Naive thymus-derived CD4-positive, alpha-beta T cell (primary cell): ENCODE measurements at places on chromosomes 6 and 20.
A peak's percentile ranks its signal among the peaks of the same experiment; 100 is the strongest.

DNA sequence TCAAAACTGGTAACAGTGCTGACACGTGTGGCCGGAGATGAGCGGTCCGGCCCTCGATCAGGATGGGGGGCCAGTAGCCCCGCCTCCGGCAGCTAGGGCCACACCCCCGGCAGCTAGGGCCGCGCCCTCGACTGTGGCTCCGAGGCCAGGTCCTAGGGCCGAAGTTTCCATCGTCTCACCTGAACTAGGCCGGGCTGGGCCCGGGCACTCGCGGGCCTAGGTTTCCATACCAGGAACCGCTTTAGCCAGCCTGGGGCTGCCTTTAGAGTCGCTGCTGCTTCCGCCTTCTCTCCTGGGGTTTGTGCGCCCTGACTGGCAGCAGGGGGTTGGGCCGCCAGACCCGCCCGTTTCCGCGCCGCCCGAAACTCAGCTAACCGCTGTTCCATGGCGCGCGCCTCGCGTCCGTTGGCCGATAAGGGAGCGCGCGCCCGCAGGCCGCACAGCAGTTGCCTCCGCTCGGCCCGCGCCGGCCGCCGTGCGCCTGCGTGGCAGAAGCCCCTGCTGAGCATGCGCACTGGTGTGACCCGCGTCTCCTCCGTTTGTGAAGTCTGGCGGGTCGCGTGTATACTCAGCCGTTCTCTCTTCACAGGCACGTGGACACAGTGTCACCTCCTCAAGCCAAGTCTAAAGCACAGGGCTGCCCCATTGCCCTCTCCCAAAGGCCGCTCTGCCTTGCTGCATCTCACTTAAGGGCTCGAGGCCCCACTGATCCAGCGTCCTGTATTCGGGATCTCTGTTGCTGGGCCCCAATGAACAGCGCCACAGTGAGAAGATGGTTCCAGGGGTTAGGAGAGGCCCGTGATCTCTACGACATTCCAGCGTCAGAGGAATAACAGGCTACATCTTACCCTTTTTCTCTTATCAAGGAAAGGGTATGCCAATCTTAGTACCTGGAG lies at the start of gene SAYSD1:
TSS of gene SAYSD1 (minus strand) at position 483 of the 896 bp plus-strand sequence. CDS start at position 386, 97 bp downstream.
- DNase-seq = peak; percentile 85
- peak within 1 kb of the TSS; percentile 86 for H3K27ac ChIP-seq
- peak within 1 kb of the TSS; percentile 74 for H3K4me3 ChIP-seq
- peaks cover 43% of the 10 kb centered on the region for H3K4me1 ChIP-seq
- no peaks in the 10 kb centered on the region for H3K27me3 ChIP-seq
- H3K36me3 ChIP-seq = peaks cover 4% of the 10 kb centered on the region

DNA sequence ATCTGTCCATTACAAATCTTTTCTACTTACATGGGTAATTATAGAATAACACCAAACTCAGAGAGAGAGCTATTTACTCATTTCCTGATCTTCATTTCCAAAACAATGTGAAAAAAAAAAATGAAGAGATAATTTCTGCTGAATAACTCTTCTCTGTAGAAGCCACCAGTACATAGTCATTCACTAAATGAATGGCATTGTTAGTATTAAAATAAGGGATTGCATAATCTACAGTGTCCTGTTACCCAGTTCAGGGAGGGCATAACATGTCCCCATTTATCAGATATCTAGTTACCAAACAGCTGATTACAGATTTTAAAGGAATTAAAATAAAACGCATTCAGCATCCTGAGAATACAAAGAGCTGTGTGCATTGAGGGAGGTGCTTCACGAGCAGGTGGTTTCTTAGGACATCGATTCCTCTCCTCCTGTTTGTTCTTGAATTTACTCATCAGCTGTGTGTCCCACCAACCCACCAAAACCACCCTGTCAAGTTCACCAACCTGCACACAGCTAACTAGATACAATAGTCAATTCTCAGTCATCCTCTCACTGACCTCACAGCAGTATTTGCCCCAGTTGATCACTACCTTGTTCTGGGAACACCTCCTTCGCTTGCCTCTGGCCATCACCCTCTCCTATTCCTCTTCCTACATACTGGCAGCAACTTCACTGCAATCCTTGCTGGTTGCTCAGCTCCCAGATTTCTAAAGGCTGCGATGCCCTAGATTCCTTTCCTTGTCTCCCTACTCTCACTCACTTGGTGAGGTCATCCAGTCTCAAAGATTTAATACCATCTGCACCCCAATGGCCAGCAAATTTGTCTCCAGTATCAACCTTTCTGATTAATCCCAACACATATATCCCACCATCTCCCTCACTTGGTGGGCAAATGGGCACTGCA lies 18.7 kb downstream of the CNKSR3 start:
- no peak overlapping the region for H3K27ac ChIP-seq
- no peaks in the 10 kb centered on the region for H3K36me3 ChIP-seq
- H3K27me3 ChIP-seq = no peaks in the 10 kb centered on the region
- no peak overlapping the region for H3K4me3 ChIP-seq
- no peaks in the 10 kb centered on the region for H3K4me1 ChIP-seq

- DNase-seq = no peak
- H3K4me1 ChIP-seq = no peaks in the 10 kb centered on the region
- H3K4me3 ChIP-seq = no peak overlapping the region
- no peak overlapping the region for H3K27ac ChIP-seq
These were observed 122.2 kb downstream of the MAN1A1 start for GRCh38 chr6:119227377-119227776.

- no peaks in the 10 kb centered on the region for H3K27me3 ChIP-seq
- no peak overlapping the region for H3K27ac ChIP-seq
- H3K4me1 ChIP-seq = no peaks in the 10 kb centered on the region
- H3K36me3 ChIP-seq = peaks cover 9% of the 10 kb centered on the region
These were observed 50.3 kb downstream of the ABHD12 start for GRCh38 chr20:25340380-25340779.

GRCh38 chr6:51711876-51712275 lies 375.5 kb downstream of the PKHD1 start:
- H3K27me3 ChIP-seq = no peaks in the 10 kb centered on the region
- DNase-seq = no peak
- H3K4me1 ChIP-seq = no peaks in the 10 kb centered on the region
- no peak overlapping the region for H3K4me3 ChIP-seq
- H3K36me3 ChIP-seq = no peaks in the 10 kb centered on the region

- no peak for DNase-seq
- no peaks in the 10 kb centered on the region for H3K27me3 ChIP-seq
- no peak overlapping the region for H3K27ac ChIP-seq
- no peak overlapping the region for H3K4me3 ChIP-seq
These were observed 21.6 kb downstream of the ADGRG6 start for GRCh38 chr6:142323377-142323776.

DNA sequence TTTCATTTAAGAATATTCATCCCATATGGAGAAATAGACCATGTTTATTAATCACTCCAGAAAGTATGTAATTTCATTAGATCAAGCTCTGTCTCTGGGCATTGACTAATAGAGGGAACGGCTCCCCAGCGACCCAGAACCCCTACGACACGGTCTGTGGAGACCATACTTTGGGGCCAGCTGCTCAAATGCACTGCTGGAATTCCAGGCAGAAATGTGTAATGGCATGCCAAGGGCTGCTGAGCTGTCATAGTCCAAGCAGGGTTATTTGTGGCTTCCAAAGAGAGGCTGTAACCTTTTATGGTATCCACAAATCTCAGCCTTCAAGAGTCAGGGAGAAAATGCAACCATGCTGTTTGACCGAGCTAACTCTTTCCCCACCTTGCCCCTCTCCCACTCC lies 755.8 kb downstream of the DHX35 start:
- no peaks in the 10 kb centered on the region for H3K27me3 ChIP-seq
- no peak for DNase-seq
- no peaks in the 10 kb centered on the region for H3K36me3 ChIP-seq
- no peak overlapping the region for H3K4me3 ChIP-seq
- H3K27ac ChIP-seq = no peak overlapping the region
- H3K4me1 ChIP-seq = no peaks in the 10 kb centered on the region

- H3K27ac ChIP-seq = no peak overlapping the region
- no peaks in the 10 kb centered on the region for H3K36me3 ChIP-seq
- no peak for DNase-seq
- H3K4me3 ChIP-seq = no peak overlapping the region
These were observed 235.3 kb upstream of the NRSN1 start for GRCh38 chr6:23890543-23891227.

- no peak for DNase-seq
- H3K4me3 ChIP-seq = no peak overlapping the region
- H3K27ac ChIP-seq = no peak overlapping the region
- no peaks in the 10 kb centered on the region for H3K4me1 ChIP-seq
- no peaks in the 10 kb centered on the region for H3K36me3 ChIP-seq
These were observed 206.8 kb upstream of the SMLR1 start for GRCh38 chr6:130620338-130620781.

- H3K4me3 ChIP-seq = no peak overlapping the region
- DNase-seq = no peak
- no peaks in the 10 kb centered on the region for H3K27me3 ChIP-seq
These were observed 113.7 kb upstream of the PRDM1 start for GRCh38 chr6:105972440-105972839.

DNA sequence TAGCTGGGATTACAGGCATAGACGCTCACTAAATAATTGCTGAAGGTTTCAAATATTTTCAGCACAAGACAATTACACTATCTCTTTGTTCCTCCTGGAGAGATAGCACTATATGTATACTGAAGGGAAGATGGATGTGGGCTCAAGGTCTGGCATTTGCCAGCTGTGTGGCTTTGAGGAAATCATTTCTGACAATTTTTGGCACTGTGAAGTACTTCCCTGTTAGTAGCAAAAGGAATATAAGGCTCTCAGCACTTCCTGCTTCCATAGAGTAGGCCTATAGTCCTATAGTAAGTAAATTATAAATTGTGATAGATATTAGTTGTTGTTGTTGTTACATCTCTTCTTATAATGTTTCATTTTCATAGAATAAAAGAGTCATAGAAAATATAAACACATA lies 271.1 kb downstream of the SAMD5 start:
- DNase-seq = no peak
- no peaks in the 10 kb centered on the region for H3K36me3 ChIP-seq
- no peak overlapping the region for H3K4me3 ChIP-seq
- no peaks in the 10 kb centered on the region for H3K4me1 ChIP-seq
- no peaks in the 10 kb centered on the region for H3K27me3 ChIP-seq

GRCh38 chr6:11033825-11034224 lies 10.3 kb downstream of the ELOVL2 start:
- H3K27me3 ChIP-seq = no peaks in the 10 kb centered on the region
- DNase-seq = no peak
- H3K36me3 ChIP-seq = no peaks in the 10 kb centered on the region

DNA sequence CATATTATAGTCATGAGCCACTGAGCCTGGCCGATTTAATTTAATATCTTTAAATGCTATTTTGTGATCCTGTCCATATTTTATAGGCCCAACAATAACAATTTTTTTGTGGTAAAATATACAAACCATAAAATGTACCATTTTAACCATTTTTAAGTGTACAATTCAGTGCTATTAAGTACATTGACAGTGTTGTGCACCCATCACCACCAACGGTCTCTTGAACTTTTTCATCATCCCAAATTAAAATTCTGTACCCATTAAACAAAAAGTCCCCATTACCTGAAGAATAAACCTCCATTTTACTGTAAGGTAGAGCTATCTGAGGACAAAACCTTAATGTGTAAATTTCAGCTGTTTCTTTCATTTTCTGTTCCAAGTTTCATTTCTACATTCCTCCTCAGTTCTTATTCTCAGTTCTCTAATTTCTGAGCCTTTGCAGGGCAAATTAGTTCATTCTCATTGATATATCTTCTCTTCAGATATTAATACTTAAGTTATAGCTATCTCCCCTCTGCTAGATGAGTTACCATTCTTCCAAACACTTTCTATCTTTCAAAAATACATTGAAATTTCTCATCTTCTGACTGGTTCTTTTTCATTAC lies 10.3 kb downstream of the MTO1 start:
- no peak overlapping the region for H3K4me3 ChIP-seq
- peaks cover 71% of the 10 kb centered on the region for H3K36me3 ChIP-seq
- no peaks in the 10 kb centered on the region for H3K27me3 ChIP-seq
- no peak for DNase-seq

DNA sequence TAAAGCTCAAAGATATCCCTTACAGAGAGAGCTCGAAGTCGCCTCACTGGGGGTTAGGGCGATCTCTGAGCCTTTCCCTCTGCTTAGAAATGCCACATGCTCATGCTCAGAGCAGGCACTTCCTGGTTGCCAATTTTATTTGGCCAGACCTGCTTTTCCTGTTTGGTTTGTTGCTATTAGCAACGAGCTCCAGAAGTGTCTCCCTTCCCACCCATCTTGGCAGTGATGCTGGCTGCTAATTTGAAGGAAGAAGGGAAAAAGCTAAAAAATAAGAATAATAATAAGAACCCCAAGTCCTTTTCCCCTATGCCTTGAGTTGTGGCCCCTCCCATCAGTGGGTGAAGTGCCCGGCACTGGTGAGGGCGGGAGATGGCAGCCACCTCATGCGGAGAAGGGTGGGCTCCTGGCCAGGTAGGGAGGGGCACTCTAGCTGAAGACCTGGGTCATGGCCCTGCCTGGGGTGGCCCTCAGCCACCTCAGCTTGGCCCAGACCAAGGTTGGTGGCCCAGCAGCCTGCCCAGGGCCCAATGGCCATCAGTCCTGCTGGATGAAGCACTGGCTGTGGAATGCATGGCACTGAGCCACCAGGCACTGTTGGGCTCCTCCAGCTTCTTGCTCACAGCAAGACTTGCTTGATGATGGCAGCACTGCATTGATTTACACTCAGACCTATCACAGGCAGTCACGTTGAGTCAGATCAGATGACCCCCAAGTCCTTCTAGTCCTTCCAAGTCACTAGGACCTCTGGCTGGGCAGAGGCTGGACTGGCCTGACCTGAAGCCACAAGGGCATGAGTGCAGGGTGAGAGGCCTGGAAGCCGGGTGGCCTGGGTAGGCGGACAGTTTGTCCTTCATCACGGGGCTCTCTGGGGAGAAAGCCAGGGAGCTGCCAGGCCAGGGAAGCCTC lies 79.0 kb downstream of the SYNJ2 start:
- peaks cover 21% of the 10 kb centered on the region for H3K4me1 ChIP-seq
- DNase-seq = peak; percentile 31

GRCh38 chr6:167211881-167212712 lies 54.3 kb upstream of the GPR31 start:
- DNase-seq = no peak
- no peaks in the 10 kb centered on the region for H3K36me3 ChIP-seq
- H3K27me3 ChIP-seq = no peaks in the 10 kb centered on the region
- no peaks in the 10 kb centered on the region for H3K4me1 ChIP-seq
- no peak overlapping the region for H3K27ac ChIP-seq

- H3K27ac ChIP-seq = no peak overlapping the region
- H3K4me1 ChIP-seq = no peaks in the 10 kb centered on the region
- peaks cover 54% of the 10 kb centered on the region for H3K36me3 ChIP-seq
These were observed 51.3 kb downstream of the PTPN1 start for GRCh38 chr20:50561379-50562078.

- no peaks in the 10 kb centered on the region for H3K4me1 ChIP-seq
- no peak overlapping the region for H3K27ac ChIP-seq
- no peaks in the 10 kb centered on the region for H3K36me3 ChIP-seq
- H3K4me3 ChIP-seq = no peak overlapping the region
- H3K27me3 ChIP-seq = no peaks in the 10 kb centered on the region
These were observed 311.8 kb upstream of the MMS22L start for GRCh38 chr6:97594844-97595243.

DNA sequence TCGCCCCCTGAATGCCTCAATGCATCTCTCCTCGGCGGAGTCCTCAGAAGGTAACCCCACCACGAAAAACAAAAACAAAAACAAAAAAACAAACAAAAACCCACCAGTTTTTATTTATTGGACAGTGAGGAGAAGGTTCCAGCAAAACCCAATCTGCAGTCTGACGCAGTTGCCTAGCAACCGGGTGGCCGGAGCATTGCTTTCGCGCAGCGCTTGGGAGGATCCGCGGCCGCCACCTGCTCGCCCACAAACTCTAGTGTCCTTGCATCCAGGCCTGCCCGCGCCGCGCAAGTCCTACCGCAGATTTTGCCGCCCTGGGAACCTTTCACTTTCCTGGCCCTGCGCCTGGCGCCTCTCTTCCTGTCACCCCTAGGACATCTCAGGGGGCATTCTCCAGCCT lies 17.6 kb downstream of the TFAP2B start:
- no peaks in the 10 kb centered on the region for H3K27me3 ChIP-seq
- no peak overlapping the region for H3K27ac ChIP-seq
- DNase-seq = no peak
- no peak overlapping the region for H3K4me3 ChIP-seq
